ENCODE measurements at places on chromosomes 2 and 18.

- no peak for DNase-seq
Measured at GRCh38 chr2:68607837-68608236, 35.5 kb upstream of the PROKR1 start.

- DNase-seq, result no peak
Measured at GRCh38 chr2:161068670-161069069, 91.6 kb upstream of the TANK start.

- no peak for DNase-seq
Measured at GRCh38 chr2:180463608-180464007, 456.5 kb upstream of the CWC22 start.

- no peak for DNase-seq
Measured at GRCh38 chr2:97936881-97937280, 58.9 kb downstream of the TMEM131 start.

DNA sequence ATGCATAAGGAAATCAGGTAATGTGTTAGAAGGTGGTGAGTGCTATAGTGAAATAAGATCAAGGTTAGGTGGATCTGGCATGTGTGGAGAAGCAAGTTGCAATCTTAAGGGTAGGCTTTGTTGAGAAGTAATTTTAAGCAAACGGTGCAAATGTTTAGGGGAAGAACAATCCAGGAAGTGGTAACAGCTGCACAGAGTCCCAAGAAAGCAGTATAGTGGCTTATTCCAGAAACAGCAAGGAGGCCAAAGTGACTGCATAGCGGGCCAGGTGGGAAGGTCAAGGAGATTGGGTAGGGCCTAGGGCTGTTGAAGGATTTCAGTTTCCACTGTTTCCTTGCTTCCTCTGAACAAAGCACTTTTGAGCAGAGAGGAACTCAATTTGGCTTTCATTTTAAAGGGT is 30.0 kb upstream of the RAB1A start:
- no peak for DNase-seq

GRCh38 chr2:56473524-56473923 is 289.7 kb downstream of the CCDC85A start:
- DNase-seq, result no peak

- DNase-seq, result no peak
Measured at GRCh38 chr2:234111523-234111922, 61.0 kb downstream of the SPP2 start.

DNA sequence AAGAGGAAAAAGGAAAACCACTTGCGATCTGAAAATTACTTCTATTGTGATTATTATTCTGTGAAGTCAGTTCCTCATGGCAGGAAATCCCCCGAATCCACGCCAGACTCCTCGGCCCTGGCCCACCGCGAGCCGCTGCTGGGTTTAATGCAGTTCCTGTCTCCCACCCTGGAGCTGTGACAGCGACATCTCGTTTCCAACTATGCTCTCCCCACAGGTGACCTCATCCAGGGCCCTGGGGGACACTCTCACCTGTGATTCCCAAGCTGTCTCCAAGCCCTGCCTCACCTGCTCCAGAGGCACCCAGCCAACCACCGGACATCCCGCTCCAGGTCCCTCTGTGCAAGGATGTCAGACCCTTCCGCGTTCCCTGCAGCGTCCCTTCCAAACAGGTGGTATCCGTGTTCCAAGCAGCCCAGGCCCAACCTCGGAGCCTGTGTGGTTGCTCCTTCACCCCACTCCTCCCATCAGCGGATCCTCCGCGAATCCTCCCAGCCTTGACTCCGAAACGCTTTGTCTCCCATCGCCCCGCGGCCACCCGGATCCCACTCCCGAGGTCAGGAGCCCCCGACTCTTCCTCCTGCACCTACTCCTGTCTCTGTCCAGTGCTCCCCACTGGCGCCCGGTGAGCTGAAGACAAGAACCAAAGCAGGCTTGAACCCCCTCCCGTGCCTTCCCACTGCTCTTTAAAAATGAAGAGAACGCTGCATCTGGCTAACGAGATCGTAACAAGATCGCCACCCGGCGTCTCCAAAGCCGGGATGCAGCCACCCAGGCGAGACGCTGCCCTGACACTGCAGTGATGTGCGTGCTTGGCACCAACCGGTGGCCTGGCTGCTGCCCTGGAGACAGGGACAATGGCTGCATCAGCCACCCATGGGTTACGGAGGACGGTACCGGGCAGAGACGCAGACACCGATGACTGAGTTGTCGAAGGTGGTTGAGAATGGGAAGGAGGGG is 96.5 kb downstream of the NDUFA10 start:
- no peak for DNase-seq

GRCh38 chr2:8285081-8285480 is 396.8 kb upstream of the ID2 start:
- no peak for DNase-seq

- DNase-seq, result no peak
Measured at GRCh38 chr18:2902327-2902726, 55.5 kb downstream of the EMILIN2 start.

DNA sequence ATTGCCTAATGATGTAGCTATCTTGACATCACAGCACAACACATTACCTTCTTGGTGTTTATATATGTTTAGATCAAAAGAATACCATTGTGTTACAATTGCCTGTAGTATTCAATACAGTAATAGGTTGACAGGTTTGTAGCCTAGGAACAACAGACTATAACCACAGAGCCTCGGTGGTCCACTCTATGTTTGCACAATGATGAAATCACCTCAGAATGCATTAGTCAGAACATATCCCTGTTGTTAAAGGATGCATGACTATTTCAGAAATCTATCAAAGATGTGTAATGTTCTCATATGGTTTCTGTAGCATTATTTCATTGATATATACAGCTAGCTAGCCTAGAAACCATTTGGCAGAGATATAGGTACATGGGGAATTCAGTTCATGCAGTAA is 8.9 kb downstream of the METTL5 start:
- no peak for DNase-seq

GRCh38 chr2:237896507-237896892 is 37.1 kb downstream of the RAMP1 start:
- no peak for DNase-seq

DNA sequence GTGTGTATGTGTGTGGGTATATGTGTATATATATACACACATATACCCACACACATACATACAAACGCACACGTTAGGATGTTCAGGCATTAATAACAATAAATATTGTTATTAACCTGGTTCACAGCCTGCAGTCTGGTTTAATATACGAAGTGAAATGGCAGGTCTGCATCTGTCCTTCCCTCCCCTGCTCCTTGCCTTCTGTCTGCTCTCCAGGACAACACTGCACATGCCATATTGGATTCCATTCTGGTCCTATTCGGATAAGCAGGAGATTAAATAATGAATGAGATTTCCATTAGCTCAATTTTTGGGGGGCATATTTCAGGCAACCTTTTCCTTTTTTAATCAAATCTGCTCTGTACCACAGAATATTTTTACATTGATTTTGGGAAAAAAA is 158.0 kb downstream of the CELF4 start:
- no peak for DNase-seq

DNA sequence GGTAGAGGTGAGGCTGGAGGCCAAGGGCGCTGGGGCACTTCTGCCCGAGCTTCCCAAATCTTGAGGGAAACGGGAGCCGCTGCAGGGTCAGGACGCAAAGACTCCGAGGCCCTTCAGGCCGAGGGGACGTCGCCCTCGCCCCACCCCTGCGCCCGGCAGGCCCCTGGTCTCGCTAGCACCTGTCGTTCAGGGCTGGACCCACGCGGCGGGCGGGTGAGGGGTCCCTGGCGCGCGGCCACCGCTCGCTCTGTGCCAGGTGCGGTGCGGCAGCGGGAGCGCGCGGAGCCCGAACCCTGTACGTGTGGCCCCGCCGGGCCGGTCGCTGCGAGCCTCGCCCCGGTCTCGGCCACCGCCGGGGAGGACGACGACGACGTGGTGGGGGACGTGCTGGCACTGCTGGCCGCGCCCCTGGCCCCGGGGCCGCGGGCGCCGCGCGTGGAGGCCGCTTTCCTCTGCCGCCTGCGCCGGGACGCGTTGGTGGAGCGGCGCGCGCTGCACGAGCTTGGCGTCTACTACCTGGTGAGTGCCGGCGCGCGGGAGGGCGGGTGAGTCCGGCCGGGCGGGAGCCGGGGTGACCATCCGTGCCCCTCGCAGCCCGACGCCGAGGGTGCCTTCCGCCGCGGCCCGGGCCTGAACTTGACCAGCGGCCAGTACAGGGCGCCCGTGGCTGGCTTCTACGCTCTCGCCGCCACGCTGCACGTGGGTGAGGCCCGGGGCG is 4.9 kb downstream of the ERFE start:
- DNase-seq, result no peak

GRCh38 chr2:18752022-18752493 is 162.7 kb upstream of the NT5C1B start:
- no peak for DNase-seq

GRCh38 chr2:171287611-171288010 is 126.9 kb upstream of the TLK1 start:
- DNase-seq, result no peak

DNA sequence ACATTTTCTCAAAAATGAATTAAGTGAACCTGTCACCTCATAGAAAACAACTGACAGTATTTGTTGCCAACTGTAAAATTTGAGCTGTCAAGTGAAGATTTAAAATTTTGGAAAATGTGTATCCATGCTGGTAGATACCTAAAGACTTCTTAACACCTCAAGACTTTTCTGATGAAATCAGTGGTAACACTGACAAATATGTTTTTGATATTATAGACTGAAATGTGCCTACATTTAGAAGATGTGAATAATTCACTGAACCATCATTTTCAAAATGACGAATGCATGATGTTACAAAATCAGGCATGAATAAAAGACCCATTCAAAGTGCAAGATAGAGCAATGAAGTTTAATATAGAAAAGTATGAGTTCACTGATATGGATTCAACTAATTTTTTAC is 51.5 kb upstream of the ASPRV1 start:
- no peak for DNase-seq

DNA sequence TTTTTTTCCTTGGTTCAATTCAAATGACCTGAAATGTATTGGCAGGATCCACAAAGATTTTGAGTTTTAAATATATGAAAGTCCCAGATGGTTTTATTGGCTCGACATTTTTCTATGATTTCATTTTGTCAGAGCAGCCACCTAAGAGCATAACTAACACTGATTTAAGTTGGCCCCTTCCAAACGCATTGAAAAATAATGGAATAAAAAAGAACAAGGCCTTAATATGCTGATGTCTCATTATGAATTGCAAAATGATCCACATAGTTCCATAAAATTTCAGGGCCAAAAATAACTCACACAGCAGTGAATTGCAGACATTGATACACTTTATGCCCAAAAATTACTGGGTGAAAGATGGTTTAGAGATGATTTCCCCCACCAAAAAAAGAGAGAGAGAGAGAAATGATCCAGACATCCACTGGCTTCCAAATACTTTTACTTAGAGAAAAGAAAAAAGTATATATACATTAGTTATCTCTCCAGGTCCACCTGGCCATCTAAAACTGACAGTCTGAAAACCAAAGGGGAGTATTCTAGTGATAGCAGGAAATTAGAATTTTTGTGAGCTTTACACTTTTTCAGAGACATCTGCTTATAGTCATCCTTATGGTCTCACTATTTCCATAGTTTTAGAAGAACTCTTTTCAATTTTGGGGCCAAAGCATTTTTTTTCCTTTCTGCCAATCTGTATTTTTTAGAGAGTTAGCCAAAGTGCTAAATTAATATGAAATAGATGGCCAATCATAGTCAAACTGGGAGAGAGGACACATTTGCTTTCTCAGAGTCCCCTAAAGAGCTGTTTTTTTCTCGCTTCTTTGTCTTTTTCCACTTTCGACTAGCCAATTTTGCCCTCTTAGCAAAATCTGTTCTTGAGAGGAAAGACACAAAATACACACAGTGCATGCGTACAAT is 213.5 kb upstream of the RND3 start:
- no peak for DNase-seq

DNA sequence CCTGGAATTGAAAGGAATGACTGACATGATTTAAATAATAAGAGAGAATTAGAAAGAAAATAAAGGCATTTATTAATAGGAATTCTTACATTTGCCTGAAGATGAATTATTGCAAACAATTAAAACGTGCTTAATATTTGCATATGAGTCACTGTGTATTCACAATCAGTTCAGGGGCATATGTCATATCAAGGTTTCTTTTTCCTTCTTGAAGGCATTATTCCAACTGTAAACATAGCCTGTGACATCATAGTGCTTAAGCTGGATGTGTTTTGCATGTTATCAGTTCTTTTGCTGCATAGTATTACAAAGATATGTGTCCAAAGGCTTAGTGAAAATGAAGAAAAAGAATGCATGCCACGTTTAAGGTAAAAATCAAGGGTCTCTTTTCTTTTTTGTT is 80.8 kb downstream of the MEIS1 start:
- DNase-seq, result no peak

Data from AG09309 (cell line).